ENCODE measurements at places on chromosomes 2 and 18. TPM values are rescaled to one million over a fixed set of nuclear protein-coding genes. Genes with fewer than 3 reads are reported as not detected.

CAPN14 gene
- total RNA-seq: 0.10 TPM

DNA sequence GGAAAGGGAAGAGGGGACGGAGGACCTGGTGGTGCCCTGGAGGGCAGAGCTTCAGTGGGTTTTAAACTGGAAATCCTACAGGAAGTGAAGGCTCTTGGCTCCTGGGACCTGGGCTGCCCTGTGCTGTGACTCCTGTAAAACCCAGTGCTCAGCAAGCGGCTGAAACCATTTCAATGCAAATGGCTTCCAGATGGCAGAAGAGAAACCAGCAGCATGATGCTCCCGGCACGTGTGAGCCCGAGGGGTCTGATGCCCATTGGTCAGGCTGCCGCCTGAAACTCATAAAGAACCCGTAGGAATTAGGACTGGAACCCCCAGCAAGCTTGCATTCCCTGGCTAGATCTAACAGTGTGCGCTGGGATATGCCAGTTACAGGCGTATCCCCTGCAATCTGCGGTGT lies 109.2 kb upstream of the THOC1 start:
- no peak for DNase-seq

DNA sequence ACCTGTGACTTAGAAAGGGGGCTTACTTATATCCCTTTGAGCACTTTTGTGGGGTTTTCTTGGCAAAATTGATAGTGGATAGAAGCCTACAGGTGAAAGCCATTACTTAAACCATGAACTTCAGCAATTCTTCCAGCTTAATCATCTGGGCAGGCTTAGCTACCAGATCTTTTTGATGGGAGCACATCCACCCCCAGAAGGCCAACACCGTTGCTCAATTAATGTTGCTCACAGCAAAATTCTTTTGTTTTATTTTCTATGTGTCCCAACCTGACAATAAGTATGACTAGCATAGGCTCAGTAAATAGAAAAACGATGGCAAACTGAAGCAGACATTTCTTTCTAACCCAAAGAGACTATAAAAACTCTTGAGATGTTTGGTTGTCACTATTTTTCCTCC lies 269.4 kb upstream of the TCF4 start:
- DNase-seq: no peak

GRCh38 chr2:157785200-157785599 lies 90.9 kb downstream of the ACVR1 start:
- DNase-seq: no peak

GRCh38 chr18:58239879-58240278 lies 195.9 kb downstream of the NEDD4L start:
- no peak for DNase-seq

- DNase-seq: no peak
Observed at GRCh38 chr2:95012881-95013550, 12.5 kb upstream of the MAL start.

DNA sequence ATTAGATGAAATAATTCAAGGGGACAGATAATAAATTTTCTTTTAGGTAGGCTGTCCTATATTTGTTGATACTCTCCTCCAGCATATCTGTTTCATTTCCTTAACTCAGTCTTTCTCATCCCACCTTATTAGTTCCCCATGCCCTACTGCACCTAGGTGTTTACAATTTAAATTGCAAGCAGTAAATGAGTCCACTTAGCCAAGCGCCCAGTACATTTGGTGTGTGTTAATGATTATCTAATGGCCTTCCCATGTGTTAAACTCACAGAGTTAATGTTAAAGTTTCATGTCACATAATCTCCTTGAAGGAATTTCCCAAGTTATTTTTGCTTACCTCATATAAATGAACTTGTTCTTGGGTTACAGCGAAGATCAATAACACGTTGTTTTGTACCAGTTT lies 31.2 kb downstream of the ITGB6 start:
- DNase-seq: no peak

GRCh38 chr2:227466887-227467600 lies 4.9 kb upstream of the AGFG1 start:
- no peak for DNase-seq

DNA sequence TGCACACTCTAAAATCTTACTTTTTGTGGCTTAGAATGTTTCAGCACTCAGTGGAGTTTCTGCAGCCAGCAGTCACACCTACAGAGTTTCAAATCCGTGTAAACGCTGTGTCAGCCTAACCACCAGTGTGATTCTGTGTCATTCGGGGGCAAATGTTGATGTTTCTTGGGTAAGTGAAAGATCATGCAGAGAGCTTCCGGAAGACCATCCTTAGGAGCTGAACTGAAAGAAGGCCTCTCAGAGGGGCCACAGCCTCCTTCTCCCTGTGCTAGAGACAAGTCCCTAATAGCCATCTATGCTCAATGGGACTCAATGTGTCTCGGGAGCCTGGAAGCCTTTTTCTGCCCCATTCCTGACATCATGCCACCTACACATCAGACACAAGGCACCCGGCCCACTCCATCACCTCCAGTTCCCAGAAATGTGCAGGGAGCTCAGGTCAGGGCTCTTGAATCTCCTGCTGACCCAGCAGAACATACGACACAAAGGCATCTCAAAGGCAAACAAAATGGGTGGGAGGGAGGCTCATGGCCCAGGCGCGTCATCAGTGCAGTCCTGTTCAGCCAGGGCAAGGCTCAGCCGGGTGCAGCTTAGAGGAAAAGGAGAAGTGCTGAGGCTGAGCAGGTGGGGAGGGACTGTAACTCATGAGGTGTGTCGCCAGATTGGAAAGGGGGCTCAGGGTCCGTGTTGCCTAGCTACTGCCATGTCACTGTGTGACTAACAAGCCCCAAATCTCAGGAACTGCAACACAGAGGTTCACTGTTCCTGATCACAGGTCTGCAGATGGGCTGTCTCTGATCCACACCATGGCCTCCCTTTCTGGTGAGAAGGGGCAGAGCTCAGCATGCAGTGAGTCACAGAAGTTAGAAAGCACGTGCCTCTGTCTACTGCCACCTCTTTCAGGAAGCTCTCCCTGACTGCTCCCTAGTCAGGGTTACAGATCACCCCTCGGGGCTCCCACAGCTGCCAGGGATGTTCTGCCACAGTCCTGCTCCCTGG lies 82.0 kb downstream of the SMAD7 start:
- DNase-seq: no peak

GRCh38 chr2:201313362-201313761 lies 43.8 kb downstream of the FLACC1 start:
- no peak for DNase-seq
